ENCODE measurements at places on chromosomes 2 and 18. TPM values are rescaled to one million over a fixed set of nuclear protein-coding genes. Genes with fewer than 3 reads are reported as not detected.
A peak's percentile ranks its signal among the peaks of the same experiment; 100 is the strongest.

- DNase-seq = no peak
These were observed 145.1 kb upstream of the CCDC195 start for GRCh38 chr2:224861266-224861665.

DNA sequence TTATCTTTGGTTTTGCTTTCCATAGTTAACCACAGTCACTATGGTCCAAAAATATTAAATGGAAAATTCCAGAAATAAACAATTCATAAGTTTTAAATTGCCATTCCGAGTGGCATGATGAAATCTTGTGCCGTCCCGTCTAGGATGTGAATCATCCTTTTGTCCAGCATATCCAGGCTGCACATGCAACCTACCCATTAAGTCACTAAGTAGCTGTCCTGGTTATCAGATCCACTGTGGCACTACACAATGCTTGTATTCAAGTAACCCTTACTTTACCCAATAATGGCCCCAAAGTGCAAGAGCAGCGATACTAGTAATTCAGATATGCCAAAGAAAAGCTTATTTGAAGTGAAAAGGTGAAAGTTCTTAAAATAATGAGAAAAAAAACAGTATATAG, 10.7 kb downstream of the USP34 start:
- no peak for DNase-seq

Gene HIBCH
- total RNA-seq = 26.3 TPM

Gene DES
- total RNA-seq = not detected

Gene GLB1L
- 6.4 TPM for total RNA-seq

Gene GATA6
- not detected for total RNA-seq

GRCh38 chr2:133773854-133774653, 205.8 kb upstream of the NCKAP5 start:
- DNase-seq = no peak

Gene CD8A
- not detected for total RNA-seq

DNA sequence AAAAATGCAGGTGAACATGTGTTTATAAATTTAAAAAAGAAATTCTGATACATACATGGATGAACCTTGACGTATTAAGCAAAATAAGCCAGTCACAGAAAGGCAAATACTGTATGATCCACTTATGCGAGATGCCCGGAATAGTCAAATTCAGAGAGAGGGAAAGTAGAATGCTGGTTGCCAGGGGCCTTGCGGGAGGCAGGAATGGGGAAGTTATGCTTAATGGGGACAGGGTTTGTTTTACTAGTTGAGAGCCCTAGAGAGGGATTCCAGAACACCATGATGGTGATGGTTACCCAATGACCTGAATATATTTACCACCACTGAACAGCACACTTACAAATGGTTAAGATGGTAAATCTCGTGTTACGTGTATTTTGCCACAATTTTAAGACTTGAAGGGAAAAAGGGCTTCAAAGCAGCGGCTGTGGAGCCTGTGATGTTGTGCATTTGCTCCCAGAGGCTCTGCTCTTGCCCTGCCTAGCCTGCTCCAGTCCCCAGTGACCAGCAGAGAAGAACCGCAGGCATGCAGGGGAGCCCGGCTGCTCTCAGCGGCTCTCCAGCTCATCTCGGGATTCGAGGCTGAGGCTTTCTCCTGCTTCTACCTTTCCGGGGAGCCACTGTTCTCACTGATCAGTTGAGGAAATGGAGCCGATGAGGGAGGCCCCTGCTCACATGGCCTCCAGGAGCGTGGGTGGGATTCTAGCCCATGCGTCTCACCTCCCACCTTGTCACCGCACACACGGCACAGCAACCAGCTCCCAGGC, 51.7 kb upstream of the TFCP2L1 start:
- DNase-seq = no peak

DNA sequence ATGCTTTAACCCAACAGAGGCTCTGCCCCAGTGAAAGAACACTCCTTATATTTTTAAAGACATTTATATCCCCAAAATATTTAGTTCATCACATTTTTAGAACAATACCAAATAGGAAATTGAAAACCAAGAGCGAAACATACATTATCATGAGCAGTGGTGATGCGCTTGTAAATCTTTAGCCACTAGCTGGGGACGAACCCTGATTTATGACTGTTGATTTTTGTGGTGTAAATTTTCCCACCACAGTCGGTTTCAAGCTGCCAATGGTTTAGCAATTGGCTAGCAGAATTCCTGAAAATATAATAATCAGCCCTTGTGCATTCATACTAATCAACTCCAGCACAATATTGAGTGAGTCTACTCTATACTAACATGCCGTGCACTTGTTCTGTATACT, 27.3 kb upstream of the EPC2 start:
- DNase-seq = no peak

DNA sequence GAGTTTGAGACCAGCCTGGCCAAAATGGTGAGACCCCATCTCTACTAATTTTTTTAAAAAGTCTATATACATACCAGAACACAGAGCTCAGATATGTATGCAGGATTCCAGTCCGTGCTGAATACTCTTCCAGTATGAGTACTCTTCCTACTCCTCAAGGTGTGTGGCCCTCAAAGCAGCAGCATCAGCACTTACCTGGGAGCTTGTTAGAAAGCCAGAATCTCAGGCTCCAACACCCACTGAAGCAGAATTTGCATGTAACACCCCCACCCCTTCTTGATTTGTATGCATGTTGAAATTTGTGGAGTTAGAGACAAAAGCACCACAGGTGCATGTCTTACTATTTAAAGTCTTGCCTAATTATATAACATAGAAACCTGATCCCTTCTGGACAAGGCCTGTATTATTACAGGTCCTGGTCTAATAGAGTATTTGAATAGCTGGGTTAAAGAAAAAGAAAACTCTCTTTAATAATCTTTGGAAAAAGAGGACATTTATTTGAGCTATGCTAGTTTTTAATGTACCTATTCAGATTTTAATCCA, 50.3 kb upstream of the NFE2L2 start:
- DNase-seq = peak; percentile 18

- DNase-seq = no peak
These were observed 18.8 kb downstream of the UXS1 start for GRCh38 chr2:106175086-106175850.

GRCh38 chr2:11920993-11921583, 174.7 kb downstream of the LPIN1 start:
- DNase-seq = no peak

DNA sequence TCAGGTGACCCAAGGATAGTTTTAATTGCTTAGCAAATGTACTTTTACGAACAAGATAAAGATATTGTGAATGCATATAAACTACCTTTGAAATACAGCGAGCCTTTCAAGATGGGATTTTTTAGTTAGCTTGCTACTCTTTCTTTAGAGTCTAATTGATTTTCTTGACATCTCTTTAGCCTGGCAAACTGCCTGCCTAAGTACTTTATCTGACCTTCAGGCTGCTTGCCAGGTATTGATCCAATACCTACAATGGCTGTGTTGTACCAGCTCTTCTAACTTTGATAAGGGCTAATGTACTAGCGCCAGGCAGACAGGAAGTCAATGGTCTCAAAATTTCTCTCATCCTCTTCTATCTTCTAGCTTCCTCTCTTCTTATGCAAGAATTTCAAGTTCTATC, 414.4 kb upstream of the ACVR2A start:
- no peak for DNase-seq

Gene TTC39C
- 47.0 TPM for total RNA-seq

DNA sequence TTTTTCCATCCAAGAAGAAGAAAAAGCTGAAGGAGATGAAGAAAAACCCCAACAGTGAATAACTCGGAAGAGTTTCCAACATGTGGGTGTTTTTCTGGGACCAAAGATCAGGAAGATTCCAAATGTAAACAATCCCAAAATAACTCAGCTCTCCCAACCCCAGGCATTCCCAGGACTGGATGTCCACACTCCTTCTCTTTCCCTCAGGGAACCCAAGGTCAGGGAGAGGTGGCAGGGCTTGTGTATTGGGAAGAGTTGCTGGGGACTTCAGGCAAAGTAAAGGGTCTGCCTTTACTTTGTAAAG, 268.0 kb downstream of the DYSF start:
- no peak for DNase-seq

GRCh38 chr2:233829193-233830110, 24.9 kb downstream of the HJURP start:
- DNase-seq = no peak

DNA sequence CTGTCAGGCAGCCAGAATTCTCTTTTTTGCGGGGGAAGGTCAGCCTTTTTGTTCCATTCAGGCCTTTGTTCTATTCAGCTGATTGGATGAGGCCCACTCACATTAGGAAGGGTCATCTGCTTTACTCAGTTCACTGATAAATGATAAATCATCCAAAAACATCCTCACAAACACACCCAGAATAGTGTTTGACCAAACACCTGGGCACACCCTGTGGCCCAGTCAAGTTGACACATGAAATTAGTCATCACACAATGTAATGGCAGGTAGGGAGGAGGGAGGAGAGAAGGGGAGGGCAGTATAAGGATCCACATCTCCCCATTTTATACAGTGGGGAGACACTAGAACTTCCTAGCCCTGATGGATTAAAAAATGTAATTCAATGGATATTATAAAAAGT, 8.3 kb upstream of the RMC1 start:
- DNase-seq = no peak

Gene VPS4B
- total RNA-seq = 22.9 TPM

GRCh38 chr2:196399722-196400691, 228.6 kb upstream of the STK17B start:
- no peak for DNase-seq

Gene NEUROD1
- not detected for total RNA-seq

- no peak for DNase-seq
These were observed 20.1 kb downstream of the IMPA2 start for GRCh38 chr18:12001421-12001820.

- no peak for DNase-seq
These were observed 249.7 kb upstream of the DLGAP1 start for GRCh38 chr18:4704781-4705180.

- no peak for DNase-seq
These were observed 4.6 kb downstream of the TMEM169 start for GRCh38 chr2:216086207-216086893.

DNA sequence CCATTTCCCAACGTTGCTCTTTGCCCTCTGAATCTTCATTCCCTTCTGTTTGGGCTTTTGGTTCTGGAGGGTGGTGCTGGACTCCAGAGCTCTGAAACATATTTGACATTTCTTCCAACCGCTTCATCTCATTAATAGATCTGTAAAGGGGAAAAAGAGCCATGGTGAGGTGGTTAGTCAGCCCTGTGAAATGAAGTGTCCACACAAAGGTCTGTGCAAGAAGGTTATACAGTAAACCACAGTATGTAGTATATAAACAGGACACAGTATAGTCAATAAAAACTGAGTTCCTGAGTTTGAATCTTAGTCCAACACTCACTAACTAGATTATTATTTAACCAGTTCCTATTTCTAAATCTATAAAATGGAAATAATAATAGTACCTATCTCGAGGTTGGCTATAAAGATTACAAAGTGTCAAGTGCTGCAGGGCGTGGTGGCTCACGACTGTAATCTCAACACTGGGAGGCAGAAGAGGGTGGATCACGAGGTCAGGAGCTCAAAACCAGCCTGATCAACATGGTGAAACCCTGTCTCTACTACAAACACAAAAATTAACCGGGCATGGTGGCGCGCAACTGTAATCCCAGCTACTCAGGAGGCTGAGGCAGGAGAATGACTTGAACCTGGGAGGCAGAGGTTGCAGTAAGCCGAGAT, 13.1 kb downstream of the STARD7 start:
- DNase-seq = no peak

Gene REG3G
- not detected for total RNA-seq

GRCh38 chr2:223998948-223999347, 40.1 kb downstream of the SERPINE2 start:
- DNase-seq = no peak

DNA sequence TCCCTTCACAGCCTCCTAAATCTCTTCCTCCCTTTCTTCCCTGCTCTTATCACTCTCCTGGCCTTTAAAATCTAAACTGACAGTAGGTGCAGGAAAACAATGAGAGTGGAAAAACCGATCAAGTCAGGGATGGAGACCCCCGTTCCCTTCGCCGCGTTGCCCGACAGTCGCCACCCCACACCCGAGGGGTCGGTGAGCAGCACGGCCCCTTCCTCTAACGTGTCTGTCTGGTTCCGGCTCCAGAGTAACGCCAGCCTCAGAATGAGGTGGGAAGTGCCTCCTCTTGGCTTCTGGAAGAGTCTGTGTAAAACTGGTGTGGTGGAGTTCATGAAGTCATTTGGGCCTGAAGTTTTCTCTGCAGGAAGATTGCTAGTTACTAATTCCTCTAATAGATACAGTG, 138.6 kb downstream of the NFATC1 start:
- no peak for DNase-seq

Gene CABYR
- not detected for total RNA-seq

Gene ZNF892
- total RNA-seq = 4.6 TPM

Gene ICOS
- not detected for total RNA-seq

DNA sequence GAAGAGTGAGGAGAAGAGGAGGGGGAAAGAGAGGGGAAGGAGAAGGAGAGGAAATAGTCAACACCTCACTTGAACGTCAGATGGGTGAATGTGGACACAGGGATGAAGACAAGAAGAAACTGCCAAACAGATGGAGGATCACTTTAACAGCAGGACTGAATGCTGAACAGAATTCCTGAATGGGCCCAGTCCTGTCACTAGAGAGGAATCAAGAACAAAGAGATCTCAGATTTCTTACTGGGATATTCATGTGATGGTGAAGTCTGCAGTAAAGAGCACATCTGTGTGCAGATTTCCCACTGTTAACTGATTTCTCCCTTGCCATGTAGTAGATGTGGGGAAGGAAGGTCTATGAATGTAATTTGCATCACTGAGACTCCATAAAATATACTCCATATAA, 135.4 kb downstream of the L3MBTL4 start:
- DNase-seq = no peak

DNA sequence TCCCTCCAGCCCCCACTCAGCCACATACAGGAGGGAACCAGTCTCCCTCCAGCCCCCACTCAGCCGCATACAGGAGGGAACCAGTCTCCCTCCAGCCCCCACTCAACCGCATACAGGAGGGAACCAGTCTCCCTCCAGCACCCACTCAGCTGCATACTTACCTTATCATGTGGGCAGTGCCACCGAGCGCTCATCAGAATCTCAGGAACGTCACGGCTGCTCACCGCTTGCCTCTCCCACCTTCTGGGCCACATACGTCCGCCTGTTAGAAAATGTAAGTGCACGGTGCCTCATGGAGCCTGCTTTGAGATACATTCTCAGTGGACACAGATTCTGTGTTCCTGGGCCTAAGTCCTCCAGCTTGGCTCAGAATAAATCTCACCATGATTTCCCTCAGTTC, 124.8 kb downstream of the PXDN start:
- no peak for DNase-seq

Gene ELOA2
- not detected for total RNA-seq
